NCI-H446 treated with DMSO at 0.1 percent for 48 hours (cell line): ENCODE measurements at places on chromosomes 16 and 17.
A peak's percentile ranks its signal among the peaks of the same experiment; 100 is the strongest.

- no peak for DNase-seq
Observed at GRCh38 chr17:50805486-50805885, 29.9 kb upstream of the WFIKKN2 start.

GRCh38 chr17:38867968-38868816 is 1.7 kb upstream of the LASP1 start:
- DNase-seq = no peak

GRCh38 chr17:63082273-63082861 is 116.3 kb downstream of the TANC2 start:
- peak; percentile 7 for DNase-seq

GRCh38 chr16:24571096-24571495 is 31.7 kb downstream of the RBBP6 start:
- no peak for DNase-seq

DNA sequence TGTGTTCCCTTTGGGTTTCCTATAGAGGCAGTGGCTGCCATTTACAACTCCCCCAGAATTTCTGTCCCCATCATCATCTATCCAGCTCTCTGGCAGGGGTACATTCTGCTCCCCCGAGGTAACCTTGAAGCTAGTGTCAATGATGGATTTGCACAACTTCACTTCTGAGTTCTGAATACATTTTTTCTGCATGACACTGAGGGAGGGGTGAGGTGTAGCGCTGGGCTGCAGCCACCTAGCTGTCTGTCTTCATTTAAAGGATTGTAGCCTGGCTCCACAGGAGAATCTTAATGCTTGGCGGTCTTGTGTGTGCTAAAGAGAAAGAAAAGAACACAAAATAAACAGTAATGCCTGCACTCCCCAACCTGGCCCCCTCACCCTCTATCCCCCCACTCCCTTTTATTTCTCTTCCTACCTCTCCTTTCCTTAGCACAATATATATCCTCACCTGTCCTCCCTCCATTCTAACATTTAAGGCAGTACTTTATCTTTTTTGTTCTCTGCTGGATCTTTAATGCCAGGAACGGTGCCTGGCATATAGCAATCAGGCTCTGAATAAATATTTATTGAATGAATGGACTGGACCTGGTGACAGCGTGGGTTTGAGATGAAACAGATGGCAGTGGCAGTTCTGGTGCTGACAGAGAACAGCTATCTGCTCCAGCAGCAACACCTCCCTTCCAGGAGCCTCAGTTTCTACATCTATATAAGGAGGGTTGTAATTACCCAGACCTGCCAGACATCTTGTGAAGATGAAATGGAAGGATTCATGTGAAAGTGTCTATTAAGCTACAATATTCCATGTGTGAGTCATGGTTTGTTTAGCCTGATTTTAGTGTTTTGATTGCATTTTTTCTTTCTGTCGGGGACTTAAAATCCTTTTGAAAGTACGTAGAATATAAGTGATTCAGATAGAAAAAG is 163.5 kb upstream of the CDH11 start:
- DNase-seq = no peak

DNA sequence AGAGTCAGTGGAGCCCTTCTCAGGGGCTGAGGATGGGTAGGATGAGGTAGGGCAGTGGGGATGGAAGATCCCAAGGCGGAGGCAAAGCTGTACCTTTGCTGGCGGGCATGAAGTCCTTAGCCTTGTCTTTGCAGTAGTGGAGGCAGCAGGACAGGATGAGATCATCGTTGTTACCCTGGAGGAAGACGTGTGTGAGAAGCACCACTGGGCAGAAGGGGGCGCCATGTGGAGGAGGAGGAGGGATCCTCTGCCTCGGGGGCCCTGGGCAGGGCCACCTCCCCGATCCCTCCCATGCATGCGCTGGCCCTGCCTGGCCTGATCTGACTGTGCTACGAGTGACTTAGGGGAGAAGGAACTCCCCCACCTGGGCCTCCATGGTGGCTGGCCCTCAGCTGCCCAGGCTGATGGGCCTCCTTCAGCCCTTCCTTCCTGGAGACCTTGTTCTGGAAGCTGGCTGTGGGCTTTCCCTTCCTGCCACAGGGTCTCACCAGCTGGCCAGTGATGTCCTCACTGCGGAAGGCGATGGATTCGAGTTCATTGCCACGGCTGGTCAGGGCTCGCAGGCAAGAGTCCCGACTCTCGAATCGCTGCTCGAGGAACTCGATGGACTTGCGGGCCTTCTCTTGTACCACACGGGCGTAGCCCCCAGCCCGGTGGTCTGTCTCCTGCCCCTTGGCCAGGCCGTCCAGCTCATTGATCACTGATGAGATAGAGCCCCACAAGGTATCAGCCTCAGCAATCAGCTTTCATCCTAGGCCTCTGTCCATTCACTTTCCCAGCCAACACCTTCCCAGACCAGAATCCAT is 10.3 kb downstream of the HIC1 start:
- no peak for DNase-seq

DNA sequence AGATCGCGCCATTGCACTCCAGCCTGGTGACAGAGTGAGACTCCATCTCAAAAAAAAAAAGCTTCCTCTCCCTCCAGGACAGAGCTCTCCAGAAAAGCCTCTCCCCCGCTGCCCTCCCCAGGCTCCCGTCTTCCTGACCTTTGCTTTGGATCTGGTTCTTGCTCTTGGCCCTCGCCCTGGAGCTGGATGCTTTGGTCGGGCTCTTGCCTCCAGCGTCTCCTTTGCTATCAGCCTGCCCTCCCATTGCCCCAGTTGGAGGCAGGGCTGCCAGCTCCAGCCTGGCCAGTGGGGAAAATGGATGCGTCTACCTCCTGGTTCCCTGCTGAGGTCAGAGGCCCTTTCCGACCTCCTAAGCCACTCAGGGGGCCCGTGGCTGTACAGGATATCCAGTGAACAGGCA is 35.9 kb downstream of the TRARG1 start:
- no peak for DNase-seq

DNA sequence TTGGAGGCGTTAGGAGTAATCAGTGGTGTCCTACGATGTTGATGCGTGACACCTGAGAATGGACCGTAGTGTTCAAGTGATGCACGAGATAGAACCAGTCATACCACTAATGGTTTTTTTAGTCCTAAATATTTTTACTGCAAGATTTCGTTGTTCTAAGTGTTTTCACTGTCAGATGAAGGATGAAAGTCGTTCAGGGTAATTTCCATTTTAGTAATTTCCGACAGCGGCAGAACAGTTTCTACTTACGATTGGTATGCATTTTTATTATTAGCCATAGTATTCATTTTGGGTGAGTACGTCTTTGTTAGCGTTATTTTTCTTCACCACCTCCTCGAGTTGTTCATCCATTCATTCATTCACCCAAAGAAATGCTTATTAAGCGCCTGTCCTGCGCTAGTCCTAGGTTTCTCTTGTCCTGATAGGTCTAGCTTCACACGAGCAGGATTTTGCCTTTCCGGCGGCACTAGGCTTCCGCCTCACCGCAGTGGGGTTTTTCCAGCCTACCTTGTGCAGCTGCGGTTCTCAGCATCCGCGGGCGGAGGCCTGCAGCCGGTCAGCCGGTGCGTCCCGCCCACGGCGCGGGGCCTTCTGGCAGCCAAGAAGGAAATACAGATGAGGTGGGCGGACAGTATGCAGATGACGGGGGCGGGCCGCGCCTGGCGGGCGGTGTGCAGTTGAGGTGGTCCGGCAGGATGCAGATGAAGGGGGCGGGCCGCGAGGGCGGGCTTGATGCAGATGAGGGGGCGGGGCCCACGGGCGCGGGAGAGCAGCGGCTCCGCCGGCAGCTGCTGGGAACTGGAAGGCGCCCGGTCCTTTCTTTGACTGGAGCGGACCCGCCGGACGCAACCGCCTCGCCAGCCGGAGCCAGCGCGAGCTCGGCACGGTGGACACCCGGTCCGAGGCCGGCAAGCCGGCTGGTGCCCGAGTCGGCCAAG is 146.4 kb downstream of the SPECC1 start:
- DNase-seq = peak; percentile 91

- DNase-seq = no peak
Observed at GRCh38 chr17:12068946-12069345, 48.3 kb downstream of the MAP2K4 start.

DNA sequence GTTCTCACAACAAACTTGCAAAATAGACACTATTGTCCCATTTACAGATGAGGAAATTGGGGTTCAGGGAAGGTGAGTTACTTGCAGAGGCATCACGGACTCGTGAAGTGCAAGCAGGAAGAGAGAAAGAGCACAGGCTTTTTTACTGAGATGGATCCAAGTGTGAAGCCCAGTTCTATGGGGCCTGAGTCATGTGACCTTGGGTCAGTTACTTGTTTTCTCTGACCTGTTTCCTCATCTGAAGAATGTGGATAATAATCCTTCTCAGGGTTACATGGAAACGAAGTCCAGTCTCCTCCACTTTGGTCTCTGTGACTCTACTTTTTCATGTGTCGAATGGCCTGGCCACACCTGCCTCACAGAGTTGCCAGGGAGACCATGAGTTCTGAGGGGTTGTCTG is 134.4 kb downstream of the SPACA3 start:
- no peak for DNase-seq

DNA sequence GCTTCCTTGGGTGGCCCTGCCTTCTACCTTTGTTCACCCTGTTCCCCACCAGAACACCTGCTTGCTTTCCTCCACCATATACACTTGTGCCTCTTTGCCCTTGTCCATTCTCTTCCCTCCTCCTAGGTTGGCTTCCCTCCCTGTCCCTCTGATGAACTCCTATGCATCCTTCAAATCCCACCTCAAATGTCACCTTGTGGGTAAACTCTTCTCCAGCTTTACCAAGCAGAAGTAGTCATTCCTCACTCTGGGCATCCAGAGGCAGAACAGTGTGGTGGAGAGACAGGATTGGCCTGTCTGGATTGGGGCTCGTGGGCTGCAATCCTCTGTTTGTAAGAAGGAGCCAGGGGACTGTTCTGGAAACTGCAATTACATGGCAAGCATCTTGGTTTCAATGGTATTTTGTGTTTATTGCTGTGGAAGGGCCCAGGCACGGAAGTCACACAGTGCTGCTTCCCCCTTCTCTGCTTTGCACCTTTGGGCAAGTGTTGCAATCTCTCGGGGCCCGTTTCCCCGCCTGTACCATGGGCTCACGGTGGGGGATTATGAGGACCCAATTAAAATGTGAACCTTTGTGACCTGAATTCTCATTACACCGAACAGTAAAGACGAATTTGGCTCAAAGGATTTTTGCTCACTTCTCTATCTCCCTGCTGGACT is 21.9 kb upstream of the NXPH3 start:
- DNase-seq = no peak

GRCh38 chr17:17096438-17097178 is 54.4 kb downstream of the MPRIP start:
- DNase-seq = no peak

DNA sequence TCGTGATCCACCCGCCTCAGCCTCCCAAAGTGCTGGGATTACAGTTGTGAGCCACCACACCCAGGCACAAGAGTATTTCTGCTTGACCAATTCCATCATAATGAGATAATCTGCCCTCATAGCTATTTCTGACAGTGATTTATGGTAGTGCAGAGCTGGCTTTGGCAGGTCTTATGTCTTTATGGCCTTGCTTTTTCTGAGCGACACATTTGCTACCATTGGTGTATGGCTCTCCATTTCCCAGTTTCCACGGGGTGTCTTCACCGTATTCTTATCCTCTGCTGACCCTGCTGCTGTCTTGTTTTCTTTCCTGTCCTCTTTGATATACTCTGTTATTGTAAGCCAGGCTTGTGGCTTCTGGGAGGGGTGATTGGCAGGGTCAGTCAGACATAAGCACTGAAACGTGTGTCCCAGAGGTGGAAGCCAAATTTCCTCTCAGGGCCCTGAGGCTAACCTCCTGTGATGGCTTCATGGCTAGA is 161.1 kb upstream of the TBX2 start:
- DNase-seq = no peak

GRCh38 chr17:78252111-78252634 is 20.7 kb downstream of the TMEM235 start:
- no peak for DNase-seq

DNA sequence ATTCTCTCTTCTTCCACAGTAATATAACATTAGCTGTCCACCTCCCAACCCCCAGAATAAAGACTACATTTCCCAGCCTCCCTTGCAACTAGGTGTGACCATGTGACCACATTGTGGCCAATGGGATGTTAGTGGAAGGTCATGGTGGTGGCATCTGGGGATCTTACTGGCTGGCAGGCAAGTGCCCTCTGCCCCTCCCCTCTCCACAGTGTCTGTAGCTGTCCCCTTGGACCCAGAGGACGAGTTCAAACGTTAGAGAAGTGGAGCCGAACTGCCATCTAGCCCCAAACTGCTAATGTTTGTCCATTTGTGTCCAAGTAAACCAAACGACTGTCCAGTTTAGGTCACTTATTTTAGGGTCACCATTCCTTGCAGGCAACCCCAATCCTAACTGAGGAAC is 26.6 kb upstream of the KCNG4 start:
- DNase-seq = no peak
